Anterior cingulate cortex (tissue), 58 donors: ENCODE measurements at places on chromosomes 6 and 20.

- DNase-seq, result no peak
These were observed 708 bp downstream of the WDR46 start for GRCh38 chr6:33288141-33288920.

GRCh38 chr6:28589234-28589956, 63.7 kb downstream of the GPX5 start:
- no peak for DNase-seq

DNA sequence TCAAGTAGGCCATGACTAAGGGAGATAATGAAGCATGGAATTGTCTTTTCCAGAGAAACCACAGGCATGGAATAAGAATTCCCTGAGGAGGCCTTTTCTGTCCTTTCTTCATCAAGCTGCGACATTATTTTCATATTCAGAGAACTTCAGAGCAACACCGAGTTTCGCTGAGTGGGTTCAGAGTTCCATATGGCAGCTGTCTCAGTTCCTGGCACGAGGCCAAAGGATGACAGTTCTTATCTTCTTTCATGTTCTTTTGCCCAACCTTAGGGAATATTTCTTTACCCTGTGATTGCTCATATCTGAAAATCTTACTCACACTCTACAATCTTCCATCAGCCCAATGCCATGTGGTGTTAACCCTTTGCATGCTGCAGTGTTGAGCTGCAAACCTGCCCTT, 135.3 kb upstream of the BMP2 start:
- no peak for DNase-seq

GRCh38 chr20:573414-574296, 30.1 kb upstream of the CSNK2A1 start:
- no peak for DNase-seq

- no peak for DNase-seq
These were observed 133.4 kb downstream of the OR2B2 start for GRCh38 chr6:27778625-27779417.

- DNase-seq, result no peak
These were observed 279.2 kb upstream of the FERMT1 start for GRCh38 chr20:6401893-6402557.

DNA sequence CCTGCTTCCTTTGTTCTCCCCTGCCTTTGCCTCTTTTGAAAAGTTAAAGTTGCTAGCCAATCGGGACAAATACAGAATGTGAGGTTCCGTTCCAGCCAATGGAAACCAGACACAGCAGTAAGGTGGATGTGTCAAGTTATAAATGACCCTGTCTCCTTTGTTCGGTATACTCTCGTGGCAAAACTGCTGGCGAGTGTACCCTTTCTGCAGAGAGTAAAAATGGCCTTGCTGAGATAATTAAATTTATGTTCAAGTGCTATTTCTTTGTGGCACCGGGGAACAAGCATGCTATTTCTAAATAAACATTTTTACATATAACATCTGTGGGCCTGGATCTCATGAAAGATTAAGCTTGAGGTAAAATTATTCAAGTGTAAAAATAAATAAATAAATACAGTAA, 50.2 kb downstream of the RARS2 start:
- DNase-seq, result no peak
